ENCODE measurements at places on chromosomes 6 and 20.

DNA sequence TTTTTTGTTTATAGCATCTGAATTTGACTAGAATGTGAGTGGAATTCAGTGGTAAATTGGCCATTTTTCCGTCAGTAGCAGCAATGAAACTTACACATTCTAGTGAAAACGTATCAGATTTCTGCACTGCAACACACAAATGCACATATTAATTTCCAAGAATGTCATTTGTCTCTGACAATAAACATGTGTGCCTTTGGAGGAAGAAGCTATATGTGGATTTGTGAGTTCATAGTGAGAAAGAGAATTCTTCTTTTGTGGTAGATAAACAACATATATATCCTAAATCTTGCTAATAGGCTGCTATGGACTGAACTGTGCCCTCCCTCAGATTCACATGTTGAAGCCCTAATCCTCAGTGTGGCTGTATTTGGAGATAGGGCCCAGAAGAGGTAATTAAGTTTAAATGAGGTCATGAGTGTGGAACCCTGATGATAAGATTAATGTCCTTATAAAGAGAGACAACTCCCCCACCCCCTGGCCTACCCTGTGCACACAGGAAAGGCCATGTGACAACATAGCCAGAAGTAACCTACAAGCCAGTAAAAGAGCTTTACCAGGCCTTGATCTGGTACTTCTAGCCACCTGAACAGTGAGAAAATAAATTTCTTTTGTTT lies 200.2 kb upstream of the EYA4 start:
- no peak for DNase-seq

- DNase-seq, result no peak
Measured at GRCh38 chr6:15705981-15706380, 43.2 kb upstream of the DTNBP1 start.

- no peak for DNase-seq
Measured at GRCh38 chr6:105800398-105800797, 285.7 kb upstream of the PRDM1 start.

DNA sequence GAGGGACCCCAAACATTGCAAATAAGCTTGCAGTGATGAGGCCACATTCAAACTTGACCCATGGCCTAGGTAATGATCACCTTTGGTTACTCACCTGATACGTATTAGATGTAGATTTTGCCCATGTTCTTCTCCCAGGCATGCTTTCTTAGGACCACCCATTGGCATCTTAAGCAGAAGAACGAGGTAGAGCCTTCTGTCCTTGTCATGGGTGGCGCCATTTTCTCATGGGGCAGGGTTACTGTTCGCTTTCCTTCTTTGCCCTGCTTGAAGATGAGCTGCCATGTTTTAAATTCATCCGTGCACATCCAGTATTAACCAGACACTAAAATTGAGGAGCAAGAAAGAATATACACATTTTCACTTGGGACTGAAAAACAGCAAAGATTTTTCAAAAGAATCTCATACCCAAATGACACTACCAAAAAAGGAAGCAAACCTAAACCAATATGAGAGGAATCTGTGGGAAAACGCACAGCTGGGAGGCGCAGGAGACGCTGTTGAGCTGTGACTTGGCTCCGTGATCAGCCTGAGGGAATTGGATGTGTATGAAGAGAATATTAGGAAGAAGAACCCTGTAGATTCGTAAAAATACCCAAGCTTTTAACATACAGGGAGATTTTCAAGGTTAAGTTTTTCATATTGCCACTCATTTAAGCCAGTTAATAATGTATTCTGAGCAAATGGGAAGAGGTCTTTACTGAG lies 36.6 kb downstream of the GMPR start:
- DNase-seq, result no peak

DNA sequence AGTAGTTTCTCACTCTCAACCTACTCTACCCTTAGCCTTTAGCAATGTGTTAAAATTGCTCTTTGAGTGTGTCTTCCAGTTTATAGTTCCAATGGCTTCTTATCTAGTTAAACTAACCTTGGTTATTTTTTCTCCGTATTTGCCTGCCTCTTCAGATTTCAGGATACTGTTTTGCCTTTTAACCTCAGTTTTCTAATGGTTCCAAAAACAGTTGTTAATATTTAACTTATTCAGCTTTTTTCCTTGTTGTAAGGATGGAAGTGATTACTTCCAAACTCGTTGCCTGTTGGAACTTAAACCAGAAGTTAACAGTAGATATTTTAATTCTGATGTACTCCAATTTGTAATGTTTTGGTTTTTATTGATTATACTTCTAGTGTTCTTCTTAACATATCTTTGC lies 1574.9 kb downstream of the HACE1 start:
- DNase-seq, result no peak

DNA sequence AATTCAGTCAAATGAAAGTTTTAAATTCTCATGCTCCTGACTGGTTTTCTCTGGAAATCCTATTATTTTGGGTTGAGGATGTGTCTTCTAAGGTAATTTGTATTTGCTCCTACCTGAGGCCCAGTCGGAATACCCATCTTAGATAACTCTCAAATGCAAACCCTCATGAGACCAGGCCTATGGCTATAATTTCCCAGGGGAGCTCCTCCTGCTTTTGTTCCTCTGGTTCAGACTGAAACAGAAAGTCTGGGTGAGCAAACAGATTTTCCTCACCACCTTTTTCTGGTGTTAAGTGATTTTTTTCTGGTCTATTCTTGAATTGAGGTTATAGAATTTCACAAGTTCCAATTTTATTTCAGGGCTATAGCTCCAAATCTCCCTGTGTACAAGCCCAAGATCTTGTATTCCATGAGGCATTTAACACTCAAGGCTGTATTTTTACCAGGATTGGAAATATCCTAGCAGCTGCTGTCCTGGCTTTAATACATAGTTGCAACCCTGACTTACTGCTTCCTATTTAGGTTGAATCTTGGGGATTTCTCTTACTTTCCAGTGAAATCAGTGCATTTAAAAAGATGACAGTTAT lies 169.1 kb upstream of the PTCHD4 start:
- no peak for DNase-seq

DNA sequence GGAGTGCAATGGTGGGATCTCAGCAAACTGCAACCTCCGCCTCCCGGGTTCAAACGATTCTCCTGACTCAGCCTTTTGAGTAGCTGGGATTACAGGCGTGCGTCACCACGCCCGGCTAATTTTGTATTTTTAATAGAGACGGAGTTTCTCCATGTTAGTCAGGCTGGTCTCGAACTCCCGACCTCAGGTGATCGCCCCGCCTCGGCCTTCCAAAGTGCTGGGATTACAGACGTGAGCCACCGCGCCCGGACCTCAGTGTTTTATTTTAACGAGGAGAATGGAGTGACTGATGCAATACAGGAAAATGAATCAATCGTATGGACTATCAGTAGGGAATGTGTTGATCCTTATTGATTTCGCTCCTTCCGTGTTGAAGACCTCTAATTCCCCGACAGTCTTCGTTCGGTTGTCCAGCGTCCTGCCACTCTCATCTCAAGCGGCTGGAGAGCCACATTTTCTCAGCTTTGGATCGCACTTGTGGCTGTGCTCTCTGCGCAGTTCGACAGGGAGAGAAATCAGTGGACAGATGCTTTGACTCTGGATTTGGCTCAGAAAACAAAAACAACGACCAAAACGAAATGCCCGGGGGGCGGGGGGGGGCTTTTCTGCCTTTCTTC lies 166.2 kb downstream of the TRIM27 start:
- DNase-seq, result no peak

DNA sequence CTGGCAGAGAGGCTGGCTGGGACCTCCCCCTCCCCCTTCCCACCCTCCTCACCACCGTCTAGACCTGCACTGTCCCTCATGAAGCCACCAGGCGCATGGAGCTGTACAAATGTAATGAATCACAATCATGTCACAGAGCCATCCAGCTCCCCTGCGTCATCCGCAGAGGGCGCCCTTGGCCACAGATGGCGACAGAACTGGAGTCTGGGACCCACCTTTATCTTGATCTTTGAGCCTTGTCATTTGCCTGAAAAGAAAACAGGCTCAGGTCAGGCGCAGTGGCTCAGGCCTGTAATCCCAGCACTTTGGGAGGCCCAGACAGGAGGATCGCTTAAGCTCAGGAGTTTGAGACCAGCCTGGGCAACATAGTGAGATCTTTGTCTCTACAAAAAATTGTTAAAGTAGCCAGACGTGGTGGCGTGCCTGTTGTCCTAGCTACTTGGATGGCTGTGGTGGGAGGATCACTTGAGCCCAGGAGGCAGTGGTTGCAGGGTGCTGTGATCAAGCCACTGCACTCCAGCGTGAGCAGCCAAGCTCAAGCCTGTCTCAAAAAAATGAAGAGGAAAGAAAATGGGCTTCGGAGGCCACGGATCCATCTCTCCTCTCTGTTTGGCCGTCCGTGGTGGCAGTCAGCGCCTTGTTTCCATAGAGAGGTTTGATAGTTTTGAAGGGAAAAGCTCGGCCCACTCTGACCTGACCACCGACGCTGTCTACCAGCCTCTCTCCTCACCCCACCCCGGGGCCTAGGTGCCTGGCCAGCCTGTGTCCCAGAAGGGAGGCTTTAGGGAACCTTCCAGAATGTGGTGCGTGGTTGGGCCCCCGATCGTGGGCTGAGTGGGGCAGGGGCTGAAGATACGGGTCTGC lies 6.2 kb downstream of the COL9A3 start:
- no peak for DNase-seq

GRCh38 chr6:106979435-106979884 lies 4.9 kb upstream of the CD24 start:
- DNase-seq, result peak; percentile 29

- DNase-seq, result no peak
Measured at GRCh38 chr20:17825960-17826843, 126.4 kb downstream of the BANF2 start.

GRCh38 chr6:33994472-33995308 lies 151.2 kb downstream of the GRM4 start:
- DNase-seq, result no peak

DNA sequence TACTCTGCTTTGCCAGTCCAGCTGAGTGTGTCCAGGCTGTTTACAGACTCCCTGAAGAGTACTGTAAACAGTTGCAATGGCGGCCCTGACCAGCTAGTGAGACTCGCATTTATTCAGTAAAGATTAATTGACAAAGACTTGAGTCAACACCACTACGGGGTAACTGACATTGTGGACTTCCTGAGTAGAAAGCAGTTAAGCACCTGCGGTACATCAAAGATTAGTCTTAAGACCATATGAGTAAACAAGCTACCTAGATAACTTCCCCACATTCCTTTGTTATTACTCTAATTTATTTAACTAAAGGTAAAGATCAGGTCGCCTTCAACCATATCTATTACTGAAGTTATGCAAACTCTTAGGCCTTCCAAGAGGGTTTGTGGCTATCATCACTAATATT lies 12.6 kb downstream of the VPS52 start:
- DNase-seq, result no peak

- no peak for DNase-seq
Measured at GRCh38 chr6:53201270-53201669, 52.6 kb upstream of the GCM1 start.

DNA sequence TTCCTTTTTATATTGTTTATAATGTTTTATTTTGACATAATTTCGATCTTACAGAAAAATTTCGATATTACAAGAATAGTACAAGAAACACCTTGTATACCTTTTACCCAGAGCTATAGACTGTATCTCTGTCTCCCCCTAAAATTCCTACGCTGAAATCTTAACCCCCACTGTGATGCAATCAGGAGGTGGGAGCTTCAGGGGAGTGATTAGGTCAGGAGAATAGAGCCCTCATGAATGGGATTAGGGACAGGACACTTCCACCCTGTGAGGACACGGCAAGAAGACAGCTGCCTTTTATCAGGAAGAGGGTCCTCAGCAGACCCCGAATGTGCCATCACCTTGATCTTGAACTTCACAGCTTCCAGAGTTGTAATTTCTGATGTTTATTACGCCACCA lies 148.7 kb upstream of the C6orf118 start:
- no peak for DNase-seq

- DNase-seq, result no peak
Measured at GRCh38 chr20:5178046-5178445, 51.2 kb downstream of the CDS2 start.

GRCh38 chr6:25576919-25577318 lies 75.1 kb upstream of the SCGN start:
- no peak for DNase-seq

GRCh38 chr20:51960047-51960675 lies 157.8 kb upstream of the SALL4 start:
- no peak for DNase-seq

DNA sequence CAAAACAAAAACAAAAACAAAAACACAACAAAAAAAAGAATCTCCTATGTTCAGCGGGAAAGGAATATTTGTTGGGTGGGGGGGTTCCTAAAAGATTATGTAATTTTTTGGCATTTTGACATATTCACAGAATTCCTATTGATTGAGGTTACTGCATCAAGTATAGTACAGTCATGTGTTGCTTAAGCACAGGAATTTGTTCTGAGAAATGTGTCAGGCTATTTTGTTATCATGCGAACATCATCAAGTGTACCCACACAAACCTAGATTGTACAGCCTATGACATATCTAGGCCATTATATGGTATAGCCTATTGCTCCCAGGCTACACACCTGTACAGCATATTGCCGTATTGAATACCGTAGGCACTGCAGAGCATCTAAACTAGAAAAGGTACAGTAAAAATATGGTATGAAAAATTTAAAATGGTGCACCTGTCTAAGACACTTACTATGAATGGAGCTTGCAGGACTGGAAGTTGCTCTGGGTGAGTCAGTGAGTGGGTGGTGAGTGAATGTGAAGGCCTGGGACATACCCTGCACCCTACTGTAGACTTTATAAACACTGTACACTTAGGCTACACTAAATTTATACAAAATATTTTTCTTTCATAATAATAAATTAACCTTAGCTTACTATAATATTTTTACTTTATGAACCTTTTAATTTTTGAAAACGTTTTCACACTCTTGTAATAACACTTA lies 110.6 kb downstream of the CDKAL1 start:
- DNase-seq, result no peak

DNA sequence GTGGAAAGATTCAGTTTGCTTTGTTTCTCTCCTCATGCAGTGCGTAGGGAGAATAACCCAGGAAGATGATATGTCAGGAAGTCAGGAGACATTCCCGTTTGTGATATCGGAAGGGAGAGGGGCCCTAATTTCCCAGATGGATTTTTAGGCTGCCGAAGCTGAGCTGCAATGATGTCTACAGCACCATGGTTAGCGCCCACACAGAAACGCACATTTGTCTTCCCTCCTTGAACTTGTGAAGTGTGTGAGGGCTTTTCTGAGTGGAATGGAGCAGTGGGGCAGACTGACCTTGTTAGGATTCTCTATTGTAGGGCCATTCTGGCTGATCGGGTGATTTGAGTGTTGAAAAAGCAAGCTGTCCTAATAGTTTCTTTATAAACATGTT lies 191.3 kb upstream of the ARG1 start:
- no peak for DNase-seq

GRCh38 chr6:75608956-75609533 lies 7.4 kb downstream of the SENP6 start:
- DNase-seq, result no peak

DNA sequence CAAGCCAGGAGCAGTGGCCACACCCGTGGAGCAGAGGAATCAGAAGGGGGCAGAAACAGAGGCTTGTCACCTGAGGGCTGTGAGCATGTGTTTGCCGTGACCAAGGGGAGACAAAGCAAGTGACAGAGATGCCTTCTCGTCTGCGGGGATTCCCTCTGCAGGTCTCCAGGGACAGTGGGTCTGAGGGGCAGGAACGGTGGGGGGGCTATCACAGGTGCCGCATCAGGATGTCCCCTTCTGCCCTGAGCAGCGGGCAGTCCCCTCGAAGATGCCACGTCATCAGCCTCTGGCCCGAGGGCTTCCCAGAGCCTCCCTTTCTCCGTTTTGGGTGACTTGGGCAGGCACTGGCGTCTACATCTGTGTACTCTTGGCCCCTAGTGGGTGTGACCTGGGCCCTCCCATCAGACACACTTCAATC lies 338.7 kb downstream of the PREX1 start:
- DNase-seq, result no peak

Data from activated gamma-delta T cell (primary cell).